ENCODE measurements at places on chromosomes 16 and 17.

GRCh38 chr16:87076950-87077749, 240.0 kb downstream of the C16orf95 start:
- no peak for DNase-seq

DNA sequence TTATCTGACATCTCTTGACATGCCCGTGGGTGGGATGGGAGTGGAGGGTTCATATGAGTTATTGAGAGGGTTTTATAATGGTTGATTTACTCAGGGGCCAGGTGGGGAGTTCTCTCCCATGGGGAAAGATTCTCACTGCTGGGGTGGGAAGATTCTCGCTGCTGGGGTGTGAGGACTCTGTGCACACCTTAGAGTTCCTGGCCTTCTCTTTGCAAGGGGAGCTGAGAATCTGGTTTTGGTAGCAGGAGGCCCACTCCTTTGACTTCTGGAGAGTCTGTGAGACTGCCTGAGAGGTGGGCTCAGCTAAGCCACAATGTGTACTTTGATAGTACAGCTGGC, 31.5 kb downstream of the TBX4 start:
- DNase-seq = no peak

GRCh38 chr17:82127704-82128103, 29.7 kb upstream of the FASN start:
- no peak for DNase-seq

DNA sequence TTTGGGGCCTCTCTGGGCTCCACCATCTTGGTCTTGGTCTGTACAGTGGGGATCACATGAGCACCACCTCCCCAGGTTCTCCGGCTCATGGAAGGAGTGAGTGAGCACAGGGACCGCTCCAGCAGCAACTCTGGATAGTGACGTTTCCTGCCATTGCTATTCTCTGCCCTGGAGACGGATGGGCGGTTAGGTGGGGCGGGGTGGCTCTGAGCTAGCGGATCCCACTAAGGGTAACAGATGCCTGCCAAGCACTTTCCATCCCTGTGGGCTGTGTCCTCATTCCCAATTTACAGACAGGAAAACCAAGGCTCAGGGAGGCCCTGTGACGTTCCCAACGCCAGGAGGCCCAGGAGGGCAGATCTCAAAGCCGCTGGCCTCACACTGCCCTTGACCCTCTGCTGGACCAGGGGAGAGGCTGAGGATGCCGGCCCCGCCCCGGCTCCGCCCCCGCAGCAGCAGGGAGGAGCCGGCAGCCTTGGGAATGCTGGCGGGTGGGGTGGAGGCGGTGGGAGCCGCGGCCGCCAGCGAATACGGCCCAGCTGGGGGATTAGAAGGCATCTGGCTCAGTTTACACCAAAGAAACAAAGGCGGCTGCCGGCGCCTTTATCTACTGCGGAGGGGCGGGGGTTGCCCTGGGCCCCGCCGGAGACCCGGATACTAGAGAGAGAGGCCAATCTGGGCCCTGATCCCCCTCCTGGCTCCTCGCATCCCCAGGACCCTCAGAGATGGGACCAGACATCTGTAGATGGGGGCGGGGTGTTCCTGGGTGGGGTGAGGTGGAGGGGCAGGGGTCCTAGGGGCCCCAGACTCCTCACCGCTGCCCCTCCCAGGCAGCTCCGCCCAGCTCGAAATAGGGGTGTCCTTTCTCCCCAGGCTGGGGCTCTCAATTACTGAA, 122.3 kb upstream of the CIBAR2 start:
- no peak for DNase-seq

GRCh38 chr16:3945751-3946603, 65.5 kb upstream of the CREBBP start:
- DNase-seq = no peak

DNA sequence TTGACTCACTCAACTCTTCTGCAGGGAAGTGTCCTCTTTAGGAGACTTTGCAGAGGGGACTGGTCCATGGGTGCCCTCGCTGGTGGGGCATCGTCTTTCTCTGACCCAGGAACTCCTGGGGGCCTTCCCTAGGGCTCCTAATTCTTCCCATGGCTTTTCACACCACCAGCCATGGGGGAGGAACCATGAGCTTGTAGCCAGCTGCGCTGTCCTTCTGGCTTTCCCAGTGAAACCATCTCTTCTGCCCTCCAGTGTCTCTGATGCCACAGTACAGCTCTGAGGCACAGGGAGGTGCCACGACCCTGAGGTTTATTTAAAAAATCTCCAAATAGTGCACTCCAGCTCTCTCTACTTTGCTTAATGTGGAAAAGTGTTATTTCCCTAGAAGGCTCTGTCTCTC, 78.6 kb downstream of the SDR42E1 start:
- DNase-seq = no peak

DNA sequence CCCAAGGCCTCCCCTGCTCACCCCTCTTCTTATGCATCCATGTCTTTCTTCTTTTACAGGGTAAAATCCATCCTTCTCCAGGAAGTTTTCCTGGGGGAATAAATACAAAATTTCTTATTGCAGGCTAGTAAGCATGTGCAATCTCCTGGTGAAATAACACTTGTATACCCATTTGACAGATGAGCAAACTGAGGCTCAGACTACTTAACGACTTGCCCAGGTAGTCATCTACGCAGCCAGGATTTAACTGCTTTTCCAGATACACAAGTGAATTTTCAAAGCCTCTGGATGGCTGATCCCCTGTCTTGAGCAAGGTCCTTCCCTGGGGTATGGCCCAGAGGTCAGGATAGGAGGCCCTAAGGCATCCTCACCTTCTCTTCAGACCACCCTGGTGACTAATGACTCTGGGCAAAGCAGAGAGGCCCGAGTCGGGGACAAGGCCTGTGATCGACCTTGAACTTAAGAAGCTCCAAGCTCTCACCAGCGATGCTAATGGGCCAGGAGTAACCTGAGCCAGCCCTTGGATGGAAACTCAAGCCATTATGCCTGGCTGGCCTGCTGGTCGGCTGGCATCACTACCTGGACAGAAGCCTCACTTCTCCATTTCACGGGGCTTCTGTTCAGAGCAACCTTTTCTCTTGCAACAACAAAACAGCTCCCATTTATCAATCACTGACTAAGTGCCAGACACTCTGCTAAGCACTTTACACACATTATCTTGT, 33.1 kb downstream of the ZNF423 start:
- no peak for DNase-seq

Measured in NCI-H1417 treated with DMSO at 0.1 percent for 48 hours (cell line).